ENCODE measurements at places on chromosomes 13 and 19. TPM values are rescaled to one million over a fixed set of nuclear protein-coding genes. Genes with fewer than 3 reads are reported as not detected.

Gene SWSAP1
- 2.4 TPM for polyA plus RNA-seq

Gene MBD3L2
- polyA plus RNA-seq: not detected

Gene PODNL1
- polyA plus RNA-seq: 0.10 TPM

Gene CASP14
- polyA plus RNA-seq: not detected

Gene RNF225
- not detected for polyA plus RNA-seq

Gene PDE4C
- 4.0 TPM for polyA plus RNA-seq

Gene EDDM13
- not detected for polyA plus RNA-seq

Measured in adipose tissue (tissue), 3 donors.